Stimulated activated CD8-positive, alpha-beta memory T cell treated with anti-CD3 and anti-CD28 coated beads, Interleukin-2, amount 100 ng/mL, for 1 hour (primary cell): ENCODE measurements at places on chromosomes 4 and X.

GRCh38 chrX:103453655-103454054 is 65.6 kb downstream of the RAB40A start:
- DNase-seq: no peak

GRCh38 chr4:151107063-151107462 is 7.6 kb downstream of the RPS3A start:
- DNase-seq: no peak

DNA sequence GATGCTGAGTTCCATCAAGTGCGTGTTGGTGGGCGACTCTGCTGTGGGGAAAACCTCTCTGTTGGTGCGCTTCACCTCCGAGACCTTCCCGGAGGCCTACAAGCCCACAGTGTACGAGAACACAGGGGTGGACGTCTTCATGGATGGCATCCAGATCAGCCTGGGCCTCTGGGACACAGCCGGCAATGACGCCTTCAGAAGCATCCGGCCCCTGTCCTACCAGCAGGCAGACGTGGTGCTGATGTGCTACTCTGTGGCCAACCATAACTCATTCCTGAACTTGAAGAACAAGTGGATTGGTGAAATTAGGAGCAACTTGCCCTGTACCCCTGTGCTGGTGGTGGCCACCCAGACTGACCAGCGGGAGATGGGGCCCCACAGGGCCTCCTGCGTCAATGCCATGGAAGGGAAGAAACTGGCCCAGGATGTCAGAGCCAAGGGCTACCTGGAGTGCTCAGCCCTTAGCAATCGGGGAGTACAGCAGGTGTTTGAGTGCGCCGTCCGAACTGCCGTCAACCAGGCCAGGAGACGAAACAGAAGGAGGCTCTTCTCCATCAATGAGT is 46.6 kb downstream of the RHOH start:
- DNase-seq: no peak

DNA sequence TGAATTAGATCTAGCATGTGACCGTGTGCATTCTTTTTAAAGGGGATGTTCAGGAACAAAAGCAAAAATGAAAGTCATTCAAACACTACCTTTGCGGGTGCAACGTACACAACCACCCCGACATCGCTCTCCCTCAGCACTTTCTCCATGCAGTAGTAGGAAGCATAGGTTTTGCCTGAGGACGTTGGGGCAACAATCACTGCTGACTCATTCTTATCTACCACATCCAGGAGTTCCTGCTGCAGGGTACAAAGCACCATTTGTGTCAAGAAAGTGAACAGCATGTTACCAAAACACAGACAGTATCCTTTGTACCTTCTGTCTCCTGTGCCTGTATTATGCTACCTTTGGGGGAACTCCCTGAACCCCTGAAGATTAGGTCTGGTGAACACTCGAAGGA is 58.6 kb downstream of the DDX60L start:
- DNase-seq: no peak

- DNase-seq: no peak
Measured at GRCh38 chr4:8699479-8700145, 107.0 kb downstream of the CPZ start.

DNA sequence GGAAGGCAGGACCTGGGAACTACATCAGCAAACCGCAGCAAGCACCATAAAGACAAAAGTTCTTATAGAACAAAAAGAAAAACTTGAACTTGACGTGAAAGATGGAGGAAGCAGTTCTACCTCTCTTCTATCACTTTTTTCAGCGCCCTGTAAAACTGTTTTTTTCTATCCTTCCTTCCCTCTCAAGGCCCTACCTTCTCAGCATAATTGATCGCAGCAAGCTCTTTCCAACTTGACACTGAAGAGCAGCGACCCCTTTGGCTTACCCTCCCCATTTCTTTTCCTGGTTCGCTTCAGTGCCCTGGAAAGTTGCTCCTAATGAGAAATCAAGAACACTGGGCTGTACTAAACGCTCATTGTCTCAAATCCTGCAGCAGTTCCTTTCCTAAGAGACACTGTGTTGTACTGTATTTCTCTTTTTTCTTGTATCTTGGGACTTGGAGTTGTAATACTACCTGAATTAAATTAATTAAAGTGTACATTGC is 150.6 kb upstream of the SLC4A4 start:
- no peak for DNase-seq

GRCh38 chrX:54799046-54799445 is 991 bp upstream of the ITIH6 start:
- DNase-seq: no peak

GRCh38 chrX:20263474-20263873 is 3.2 kb downstream of the RPS6KA3 start:
- DNase-seq: no peak

GRCh38 chr4:121898150-121898549 is 27.9 kb upstream of the BBS7 start:
- no peak for DNase-seq

GRCh38 chr4:187364401-187364800 is 631.2 kb upstream of the ZFP42 start:
- DNase-seq: no peak

GRCh38 chr4:54118850-54119589 is 19.1 kb downstream of the GSX2 start:
- DNase-seq: no peak

GRCh38 chr4:6472008-6472386 is 417 bp downstream of the PPP2R2C start:
- no peak for DNase-seq
